ENCODE measurements at places on chromosomes 7 and 10.
A peak's percentile ranks its signal among the peaks of the same experiment; 100 is the strongest.

- DNase-seq: no peak
Observed at GRCh38 chr7:17063045-17063383, 181.2 kb upstream of the AGR3 start.

DNA sequence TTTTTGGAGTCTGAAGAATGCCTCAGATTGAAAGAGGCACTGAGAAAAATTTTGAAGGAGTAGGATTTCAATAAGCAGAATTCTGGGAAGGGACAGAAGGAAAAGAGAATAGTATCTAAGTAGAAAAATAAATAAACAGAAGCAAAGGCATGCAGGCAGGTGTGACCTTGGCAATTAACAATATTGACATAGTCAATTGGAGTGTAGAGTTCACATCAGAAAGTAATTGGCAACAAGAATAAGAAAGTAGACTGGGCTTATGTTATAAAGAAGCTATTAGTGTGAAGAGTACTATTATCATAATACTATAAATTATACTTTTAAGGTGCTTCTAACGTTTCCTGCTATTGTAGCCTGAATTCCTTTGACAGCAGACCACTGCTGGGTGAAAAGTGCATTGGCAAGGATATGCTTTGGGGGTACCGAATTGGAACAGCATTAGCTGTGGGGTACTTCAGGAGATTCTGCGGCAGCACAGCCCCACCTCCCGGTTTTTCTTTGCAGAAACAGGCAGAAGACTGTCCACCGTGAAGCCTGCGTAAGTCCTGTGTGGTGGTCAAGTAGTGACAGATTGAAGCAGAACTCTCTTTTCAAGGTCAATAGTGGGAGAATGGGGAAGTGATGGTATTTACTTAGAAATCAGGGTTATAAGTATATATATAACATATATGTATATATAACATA lies 357.0 kb downstream of the THSD7A start:
- DNase-seq: no peak

- no peak for DNase-seq
Observed at GRCh38 chr7:148492157-148492860, 98.3 kb upstream of the C7orf33 start.

DNA sequence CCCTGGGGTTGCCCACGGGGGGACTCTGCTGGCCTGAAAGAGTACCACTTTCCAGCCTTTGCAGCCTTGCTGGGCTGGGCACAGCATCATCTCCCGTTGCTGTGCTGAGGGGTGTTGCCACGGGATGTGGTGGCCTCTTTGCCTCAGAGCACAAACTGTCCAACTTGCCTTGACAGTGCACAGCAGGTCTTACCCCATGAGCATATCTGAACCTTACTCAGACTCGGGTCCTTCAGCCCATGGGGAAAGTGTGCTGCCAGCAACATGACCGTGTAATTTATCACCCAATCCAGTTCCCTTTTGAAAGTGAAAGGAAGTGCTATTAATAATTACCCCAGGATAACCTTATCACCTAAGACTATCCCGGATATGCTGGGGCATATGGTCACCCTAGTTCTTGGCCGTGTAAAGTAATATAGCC lies 46.8 kb downstream of the TBXAS1 start:
- no peak for DNase-seq

- no peak for DNase-seq
Observed at GRCh38 chr7:142338633-142339501, 81.0 kb upstream of the PRSS58 start.

GRCh38 chr10:2949948-2950354 lies 117.4 kb upstream of the PFKP start:
- no peak for DNase-seq

DNA sequence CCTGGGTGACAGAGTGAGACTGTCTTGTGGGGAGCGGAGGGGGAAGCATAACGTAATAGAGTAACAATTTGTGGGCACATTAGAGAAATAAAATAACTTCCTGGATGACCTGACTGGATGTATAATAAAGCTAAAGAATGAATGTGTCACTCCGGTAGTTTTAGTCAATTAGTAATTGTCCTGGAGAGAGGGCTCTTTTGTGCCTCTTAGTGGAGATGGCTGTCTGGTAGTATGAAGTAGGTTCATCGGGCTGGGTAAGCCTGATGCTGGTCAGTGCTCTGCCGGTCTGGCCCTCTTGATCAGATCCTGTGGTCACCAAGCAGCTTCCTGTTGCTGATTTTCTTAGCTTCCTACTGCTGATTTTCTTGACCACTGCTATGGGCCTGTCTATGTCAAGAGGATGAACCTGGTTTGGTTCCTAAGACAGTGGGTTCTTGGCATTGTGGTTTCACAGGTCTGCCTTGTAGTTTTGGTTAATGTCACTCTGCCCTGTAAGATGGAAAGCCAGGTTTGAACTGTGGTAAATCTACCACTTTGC lies 34.1 kb downstream of the ZRANB1 start:
- no peak for DNase-seq

- peak; percentile 54 for DNase-seq
Observed at GRCh38 chr10:6201516-6201975, 1.2 kb upstream of the PFKFB3 start.

DNA sequence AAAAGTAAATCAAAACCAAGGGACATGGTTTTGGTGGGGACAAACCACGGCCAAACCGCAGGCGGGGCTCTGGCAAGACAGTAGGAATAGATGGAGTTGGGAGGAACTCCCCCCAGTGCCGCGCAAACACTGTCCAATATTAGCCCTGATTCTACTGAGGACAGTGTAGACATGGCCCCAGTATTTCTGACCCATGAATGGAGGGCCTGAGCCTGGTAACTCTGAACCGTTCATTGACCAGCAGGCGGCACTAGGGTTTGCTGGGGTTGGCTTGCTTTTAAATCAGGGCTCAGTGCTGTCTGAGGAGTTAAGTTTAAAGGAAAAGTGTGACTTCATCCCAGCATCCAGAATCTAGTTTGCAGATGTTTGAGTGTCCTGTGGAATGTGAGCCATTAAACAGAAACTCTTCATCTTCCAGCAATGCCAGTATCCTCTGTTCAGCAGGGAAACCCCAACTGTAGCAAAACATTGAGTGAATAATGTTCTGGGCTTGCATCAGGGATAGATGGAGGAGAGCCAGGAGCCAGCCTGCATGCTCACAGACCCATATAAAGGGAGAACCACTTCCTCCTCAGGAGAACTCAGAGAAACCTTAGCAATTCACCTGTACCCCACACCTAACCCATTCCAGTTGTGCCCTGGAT lies 147.4 kb upstream of the PRSS58 start:
- no peak for DNase-seq

GRCh38 chr10:43234471-43235041 lies 32.3 kb downstream of the RASGEF1A start:
- DNase-seq: no peak

Measured in stimulated activated CD8-positive, alpha-beta memory T cell treated with anti-CD3 and anti-CD28 coated beads, Interleukin-7, amount 100 ng/mL, for 24 hours (primary cell).